AG04449 (cell line): ENCODE measurements at places on chromosomes 3 and 15.

DNA sequence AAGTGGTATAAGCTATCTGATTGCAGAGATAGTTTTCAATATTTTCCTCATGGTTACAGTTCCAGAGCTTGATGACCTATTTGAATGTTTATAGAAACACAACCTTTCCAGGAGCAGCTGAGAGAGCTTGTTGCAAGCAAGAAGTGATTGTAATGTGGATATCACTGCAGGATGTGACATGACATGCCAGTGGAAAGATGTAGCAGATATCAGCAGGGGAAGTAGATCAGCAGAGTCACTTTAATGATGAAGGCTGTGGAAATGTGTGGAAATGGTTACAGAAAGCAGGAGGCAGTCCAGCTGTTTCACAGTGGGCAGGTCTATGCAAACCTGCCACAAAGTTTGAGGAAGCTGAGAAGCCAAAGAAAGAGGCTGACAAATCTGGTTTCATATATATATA lies 21.0 kb downstream of the TMEM158 start:
- DNase-seq, result no peak

GRCh38 chr3:149535333-149535685 lies 60.8 kb downstream of the TM4SF4 start:
- DNase-seq, result no peak

DNA sequence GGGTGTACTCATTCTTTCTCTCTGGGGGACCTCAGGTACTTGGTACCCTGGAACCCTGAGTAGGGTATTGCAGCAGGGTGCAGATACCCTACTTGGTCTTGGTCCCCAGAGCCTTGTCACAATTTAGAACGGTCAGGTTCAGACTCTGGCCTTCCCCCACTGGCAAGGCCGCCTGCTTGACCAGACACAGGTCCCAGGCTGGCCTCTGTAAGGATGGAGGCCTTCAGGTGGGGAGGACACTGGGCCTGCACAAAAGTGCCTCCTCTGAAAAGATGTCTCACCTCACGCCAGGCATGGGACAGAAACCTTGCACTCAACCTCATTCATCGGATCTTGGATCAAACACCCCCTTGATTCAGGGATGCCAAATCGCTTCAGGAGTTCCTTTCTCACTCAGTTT lies 158.4 kb downstream of the KLF13 start:
- no peak for DNase-seq

- DNase-seq, result no peak
Measured at GRCh38 chr3:139088462-139089324, 44.0 kb upstream of the PRR23C start.

DNA sequence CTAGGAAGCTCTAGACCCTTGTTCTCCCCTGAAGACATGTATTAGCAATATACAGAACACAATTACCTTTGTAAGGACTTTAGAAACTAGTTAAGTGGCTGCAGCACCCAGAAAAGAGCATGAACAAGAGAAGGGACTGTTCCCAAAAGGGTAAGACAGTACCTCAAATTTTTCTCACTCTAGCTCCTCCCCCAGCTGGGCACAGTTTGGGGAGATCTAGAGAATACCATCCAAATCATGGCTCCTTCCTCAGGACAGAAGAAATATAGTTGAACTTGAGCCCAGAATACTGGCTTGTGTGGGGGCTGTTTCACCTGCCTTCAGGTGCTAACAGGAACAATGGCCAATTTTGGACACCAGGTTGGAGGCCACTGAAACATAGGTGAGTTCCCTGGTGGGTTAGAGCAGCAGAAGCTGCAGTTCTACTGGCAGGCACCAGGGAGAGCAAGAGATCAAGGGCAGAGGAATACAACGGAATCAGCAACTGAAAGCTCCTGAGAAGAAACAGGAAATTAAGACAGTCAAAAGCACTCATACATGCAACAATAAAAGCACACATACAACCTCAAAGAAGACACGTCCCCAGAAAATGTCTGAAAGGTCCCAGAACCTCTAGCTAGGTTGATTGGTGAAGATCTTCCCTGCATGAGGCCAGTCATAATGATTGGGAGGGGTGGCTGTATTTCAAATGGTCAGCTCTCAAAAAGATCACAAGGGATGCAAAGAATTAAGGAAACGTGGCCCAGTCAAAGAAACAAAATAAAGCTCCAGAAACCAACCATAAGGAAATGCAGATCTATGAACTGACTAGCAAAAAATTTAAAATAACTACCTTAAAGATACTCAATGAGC lies 104.9 kb upstream of the ASB14 start:
- no peak for DNase-seq

DNA sequence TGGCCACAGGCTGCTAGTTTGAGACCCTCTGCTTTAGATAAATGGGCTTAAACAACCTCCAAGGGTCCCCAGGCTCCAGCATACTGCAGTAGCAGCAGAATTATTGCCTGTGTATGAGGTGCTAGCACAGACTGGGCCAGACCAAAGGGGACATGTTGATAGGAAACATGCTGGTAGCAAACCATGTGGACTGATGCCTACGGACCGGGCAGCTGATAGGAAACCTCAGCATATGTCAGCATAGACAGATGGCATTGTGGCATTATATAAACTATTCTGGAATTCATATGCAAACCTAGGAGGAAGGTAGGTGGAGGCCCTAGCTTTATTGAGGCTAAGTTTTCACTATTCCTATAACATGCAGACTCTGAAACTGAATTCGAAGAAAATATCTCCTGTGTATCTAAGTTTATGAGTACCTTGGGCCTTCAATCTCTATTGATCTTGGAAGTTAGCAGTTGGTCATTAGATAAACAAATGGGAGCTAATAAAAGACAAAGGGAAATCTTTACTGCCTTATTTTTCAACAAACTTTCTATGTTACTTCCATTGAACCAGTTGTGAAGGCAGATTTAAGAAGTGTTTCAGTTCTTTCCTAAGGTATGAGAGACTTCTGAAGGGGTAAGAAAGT lies 1.7 kb upstream of the HGD start:
- no peak for DNase-seq

GRCh38 chr3:191329654-191330529 lies at the start of gene UTS2B:
UTS2B (minus strand) TSS chr3:191330526; CDS start chr3:191282189, 48,337 bp downstream.
- DNase-seq, result no peak
